Activated naive CD4-positive, alpha-beta T cell treated with anti-CD3 and anti-CD28 coated beads for 36 hours (primary cell): ENCODE measurements at places on chromosomes 3 and 15. TPM values are rescaled to one million over a fixed set of nuclear protein-coding genes. Genes with fewer than 3 reads are reported as not detected.

DNA sequence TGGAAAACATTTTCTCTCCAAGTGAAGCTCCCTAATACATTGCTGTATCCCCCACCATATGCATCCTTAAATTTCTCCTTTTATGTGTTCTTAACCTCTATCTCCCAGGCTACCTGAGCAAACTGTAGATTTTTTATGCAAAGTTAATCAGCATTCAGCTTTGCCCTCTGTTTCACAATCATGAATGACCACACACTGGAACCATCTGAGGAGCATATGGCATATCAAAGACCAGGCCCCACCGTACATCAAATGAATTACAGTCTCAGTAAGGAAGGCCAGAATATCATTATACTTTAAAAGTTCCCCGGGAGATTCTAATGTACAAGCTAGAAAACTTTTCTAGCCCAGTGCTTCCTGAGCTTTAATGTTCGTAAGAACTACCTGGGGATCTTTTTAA lies 115.5 kb upstream of the NECTIN3 start:
- no peak overlapping the region for H3K27ac ChIP-seq
- peaks cover 2% of the 10 kb centered on the region for H3K27me3 ChIP-seq
- no peaks in the 10 kb centered on the region for H3K36me3 ChIP-seq
- H3K4me3 ChIP-seq: no peak overlapping the region
- DNase-seq: no peak
- no peaks in the 10 kb centered on the region for H3K4me1 ChIP-seq

GRCh38 chr3:123296836-123297626 lies 95.3 kb downstream of the SEC22A start:
- no peak for DNase-seq
- H3K4me3 ChIP-seq: no peak overlapping the region
- no peak overlapping the region for H3K27ac ChIP-seq
- no peaks in the 10 kb centered on the region for H3K4me1 ChIP-seq
- no peaks in the 10 kb centered on the region for H3K36me3 ChIP-seq
- no peaks in the 10 kb centered on the region for H3K27me3 ChIP-seq

GRCh38 chr15:49863431-49864224 lies 242.8 kb downstream of the DTWD1 start:
- H3K36me3 ChIP-seq: no peaks in the 10 kb centered on the region
- no peak overlapping the region for H3K4me3 ChIP-seq
- no peak overlapping the region for H3K27ac ChIP-seq
- peaks cover 9% of the 10 kb centered on the region for H3K27me3 ChIP-seq

DNA sequence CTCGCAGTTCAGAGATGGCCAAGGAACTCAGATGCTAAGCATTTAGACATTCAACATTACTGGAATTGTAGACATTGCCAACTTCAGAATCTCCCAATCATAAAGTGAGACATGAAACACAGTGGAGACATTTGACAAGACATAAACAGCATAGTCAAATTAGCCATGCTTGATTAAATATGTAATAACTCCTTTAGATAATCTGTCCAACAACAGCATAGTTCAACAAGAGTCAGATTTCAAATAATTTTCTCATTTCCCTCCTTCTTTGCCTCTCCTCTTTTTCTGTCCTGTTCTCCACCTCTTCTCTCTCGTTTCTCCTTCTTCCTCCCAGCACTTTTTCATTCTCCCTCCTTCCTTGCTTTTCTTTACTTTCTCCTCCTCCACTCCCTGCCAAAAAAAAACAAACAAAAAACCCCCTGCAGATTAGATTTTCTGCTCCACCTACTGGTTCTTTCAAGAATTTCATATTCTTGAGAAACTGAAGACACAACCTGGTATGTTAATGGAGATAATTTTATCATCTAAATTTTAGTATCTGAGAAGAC lies 20.2 kb downstream of the CPOX start:
- no peaks in the 10 kb centered on the region for H3K27me3 ChIP-seq
- peaks cover 22% of the 10 kb centered on the region for H3K36me3 ChIP-seq

The RPS27L gene
- 222 TPM for total RNA-seq
